ENCODE measurements at places on chromosomes 3 and 15. TPM values are rescaled to one million over a fixed set of nuclear protein-coding genes. Genes with fewer than 3 reads are reported as not detected.

The PPM1L gene
- 16.3 TPM for total RNA-seq

- DNase-seq, result no peak
Measured at GRCh38 chr3:44029100-44029499, 212.6 kb upstream of the TOPAZ1 start.

- no peak for DNase-seq
Measured at GRCh38 chr3:103060242-103060641, 625.4 kb downstream of the ZPLD1 start.

DNA sequence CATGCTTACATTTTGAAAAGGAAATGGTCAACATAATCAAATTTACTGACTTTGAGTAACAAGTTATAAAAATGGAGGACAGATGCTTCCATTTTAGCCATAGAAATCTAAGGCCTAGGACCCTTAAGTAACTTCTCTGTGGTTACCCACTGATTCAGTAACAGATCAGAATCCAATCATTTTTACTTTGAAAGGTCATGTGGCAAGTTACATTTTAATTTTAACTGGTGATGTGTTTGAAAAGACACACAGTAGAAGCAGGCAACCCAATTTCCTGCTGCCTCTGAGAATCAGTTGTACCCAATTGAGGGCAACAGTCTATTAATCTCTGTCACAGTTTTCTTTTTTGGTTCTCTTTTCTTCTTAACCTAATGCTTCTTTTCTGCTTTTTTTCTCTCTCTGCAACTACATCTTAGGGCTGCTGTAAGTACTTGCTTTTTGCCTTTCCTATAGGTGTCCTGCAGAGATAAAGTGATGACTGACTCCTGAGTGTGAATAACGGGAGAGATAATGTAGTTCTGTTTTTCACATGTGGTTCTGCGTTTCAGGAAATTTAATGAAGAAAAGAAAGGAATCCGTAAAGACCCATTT, 3.3 kb downstream of the ZWILCH start:
- DNase-seq, result no peak

DNA sequence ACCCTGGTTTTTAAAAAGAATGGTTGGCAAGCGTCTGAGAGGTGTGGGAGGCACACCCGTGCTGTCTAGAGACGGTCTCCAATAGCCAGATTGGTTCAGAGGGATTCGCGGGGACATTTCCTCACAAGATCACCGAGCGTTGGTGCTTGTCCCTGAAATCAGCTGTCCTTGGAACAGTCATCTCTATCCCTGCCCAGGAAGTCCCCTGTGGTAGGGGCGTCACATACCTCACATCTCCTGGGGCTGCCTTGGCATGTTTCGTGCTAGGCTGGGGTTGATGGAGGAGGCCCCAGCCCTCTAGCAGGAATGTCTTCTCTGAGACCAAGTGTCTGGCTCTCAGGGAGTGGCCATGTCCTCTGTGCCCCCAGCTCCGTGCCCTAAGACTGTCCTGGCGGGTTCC, 6.8 kb downstream of the FBLN2 start:
- no peak for DNase-seq

GRCh38 chr15:91576096-91576495, 277.4 kb upstream of the SLCO3A1 start:
- DNase-seq, result no peak

Measured in ureter (tissue), 1 donor.